ENCODE measurements at places on chromosomes 1 and 21.
A peak's percentile ranks its signal among the peaks of the same experiment; 100 is the strongest.

GRCh38 chr1:62367005-62367557, 47.8 kb upstream of the KANK4 start:
- DNase-seq: no peak

DNA sequence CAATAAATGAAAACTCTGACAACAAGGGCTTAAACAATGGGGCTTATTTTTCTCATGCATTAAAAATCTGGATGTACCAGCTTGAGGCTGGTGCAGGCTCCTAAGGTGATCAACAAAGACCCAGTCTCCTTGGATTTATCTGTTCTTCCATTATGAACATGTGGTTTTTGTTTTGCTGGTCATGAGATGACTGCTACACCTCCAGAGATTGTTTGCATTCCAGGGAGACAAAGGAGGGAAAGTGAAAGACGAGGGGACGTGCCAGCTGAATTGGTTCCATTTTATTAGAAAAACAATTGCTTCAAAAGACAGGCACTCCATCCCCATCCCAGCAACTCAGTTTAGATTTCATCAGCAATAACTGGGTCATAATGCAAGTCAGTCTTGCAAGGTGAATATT, 90.9 kb upstream of the KCNK1 start:
- DNase-seq: no peak

- DNase-seq: no peak
Observed at GRCh38 chr1:224151117-224151516, 31.9 kb upstream of the DEGS1 start.

DNA sequence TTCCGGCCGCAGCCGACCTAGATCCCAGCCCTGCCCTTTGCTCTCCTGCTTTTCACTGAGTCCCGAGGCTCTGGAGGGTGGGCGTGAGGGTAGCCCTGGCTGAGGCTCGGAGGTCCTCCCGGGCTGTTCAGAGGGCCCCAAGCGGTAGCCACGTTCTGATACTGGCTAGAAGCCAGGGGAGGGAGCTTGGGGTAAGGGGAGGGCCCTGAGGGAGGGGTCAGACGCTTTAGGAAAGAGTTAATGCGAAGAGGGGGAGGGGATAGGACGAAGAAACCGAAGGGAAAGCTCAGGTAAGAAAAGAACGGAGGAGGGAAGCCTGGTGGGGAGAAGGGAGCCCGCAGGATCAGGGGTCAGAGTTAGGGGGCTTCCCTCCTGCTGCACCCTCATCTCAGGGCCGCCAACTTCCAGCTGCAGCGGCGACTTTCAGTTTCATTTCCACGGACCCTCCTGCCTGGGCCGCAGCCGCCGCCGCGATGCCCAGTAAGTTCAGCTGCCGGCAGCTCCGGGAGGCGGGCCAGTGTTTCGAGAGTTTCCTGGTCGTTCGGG, at the start of gene MOV10:
Gene MOV10, plus strand, starts transcription at position 220 of the 546 bp plus-strand sequence. Its CDS starts 254 bp downstream, at position 474.
- peak; percentile 74 for DNase-seq

DNA sequence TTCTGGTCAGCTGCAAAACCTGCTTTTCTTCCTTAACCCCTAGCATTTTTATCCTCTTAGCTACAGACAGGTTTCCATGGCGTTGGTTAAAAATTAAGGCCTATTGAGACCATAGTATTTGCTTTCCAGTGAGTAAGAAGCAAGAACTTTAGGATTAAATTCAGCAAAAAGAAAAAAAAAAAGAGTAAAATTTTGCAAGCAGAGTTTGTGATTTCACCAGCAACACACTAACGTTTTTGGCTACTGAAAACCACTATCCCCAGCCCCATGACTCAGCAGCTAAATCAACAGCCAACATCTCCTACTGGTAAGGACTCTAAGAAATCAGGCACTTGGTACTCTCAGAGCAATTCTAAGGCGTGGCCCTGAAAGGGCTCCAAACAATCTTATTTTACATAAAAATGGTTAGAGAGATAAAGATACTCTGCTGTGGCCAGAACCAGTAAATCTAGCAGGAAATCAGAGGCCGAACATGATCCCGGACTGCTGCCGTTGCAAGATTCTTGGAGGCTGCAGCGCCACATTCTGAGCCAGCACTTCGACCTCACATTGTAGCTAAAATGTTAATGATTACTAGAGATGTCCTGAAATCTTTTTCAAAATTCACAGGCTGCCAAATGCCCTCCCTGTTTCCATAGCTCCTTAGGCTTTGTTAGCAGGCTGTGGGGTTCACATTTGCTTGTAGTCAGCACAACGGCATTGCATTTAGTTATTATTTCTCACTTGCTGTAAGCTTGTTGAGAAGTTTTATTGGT, 1.6 kb upstream of the ENO1 start:
- DNase-seq: peak; percentile 87

GRCh38 chr1:59669752-59670312, 144.9 kb upstream of the HOOK1 start:
- DNase-seq: no peak

- no peak for DNase-seq
Observed at GRCh38 chr1:193629875-193630274, 443.5 kb upstream of the B3GALT2 start.
